GM23248 (cell line): ENCODE measurements at places on chromosomes 5 and 9. TPM values are rescaled to one million over a fixed set of nuclear protein-coding genes. Genes with fewer than 3 reads are reported as not detected.

ARID3C gene
- 0.11 and 0.38 TPM in 2 replicates for total RNA-seq

CDH9 gene
- total RNA-seq = not detected in 2 replicates

KIF4B gene
- not detected in 2 replicates for total RNA-seq

- H3K4me1 ChIP-seq = no peaks in the 10 kb centered on the region
- no peak overlapping the region for H3K27ac ChIP-seq
- peaks cover 50% of the 10 kb centered on the region for H3K27me3 ChIP-seq
These were observed 24.9 kb downstream of the FRMPD1 start for GRCh38 chr9:37675661-37676060.

SLC25A2 gene
- not detected in 2 replicates for total RNA-seq

GRCh38 chr5:53917826-53918225 lies 357.4 kb downstream of the NDUFS4 start:
- H3K27me3 ChIP-seq = no peaks in the 10 kb centered on the region
- no peak for DNase-seq
- H3K27ac ChIP-seq = no peak overlapping the region
- H3K36me3 ChIP-seq = no peaks in the 10 kb centered on the region

PCDHB11 gene
- 0.38 and 1.2 TPM in 2 replicates for total RNA-seq

- peak overlapping the region; percentile 70 for H3K27ac ChIP-seq
- H3K4me3 ChIP-seq = no peak overlapping the region
- H3K36me3 ChIP-seq = no peaks in the 10 kb centered on the region
- H3K4me1 ChIP-seq = peaks cover 64% of the 10 kb centered on the region
These were observed 54.5 kb downstream of the MAN2A1 start for GRCh38 chr5:109744261-109744660.

DNA sequence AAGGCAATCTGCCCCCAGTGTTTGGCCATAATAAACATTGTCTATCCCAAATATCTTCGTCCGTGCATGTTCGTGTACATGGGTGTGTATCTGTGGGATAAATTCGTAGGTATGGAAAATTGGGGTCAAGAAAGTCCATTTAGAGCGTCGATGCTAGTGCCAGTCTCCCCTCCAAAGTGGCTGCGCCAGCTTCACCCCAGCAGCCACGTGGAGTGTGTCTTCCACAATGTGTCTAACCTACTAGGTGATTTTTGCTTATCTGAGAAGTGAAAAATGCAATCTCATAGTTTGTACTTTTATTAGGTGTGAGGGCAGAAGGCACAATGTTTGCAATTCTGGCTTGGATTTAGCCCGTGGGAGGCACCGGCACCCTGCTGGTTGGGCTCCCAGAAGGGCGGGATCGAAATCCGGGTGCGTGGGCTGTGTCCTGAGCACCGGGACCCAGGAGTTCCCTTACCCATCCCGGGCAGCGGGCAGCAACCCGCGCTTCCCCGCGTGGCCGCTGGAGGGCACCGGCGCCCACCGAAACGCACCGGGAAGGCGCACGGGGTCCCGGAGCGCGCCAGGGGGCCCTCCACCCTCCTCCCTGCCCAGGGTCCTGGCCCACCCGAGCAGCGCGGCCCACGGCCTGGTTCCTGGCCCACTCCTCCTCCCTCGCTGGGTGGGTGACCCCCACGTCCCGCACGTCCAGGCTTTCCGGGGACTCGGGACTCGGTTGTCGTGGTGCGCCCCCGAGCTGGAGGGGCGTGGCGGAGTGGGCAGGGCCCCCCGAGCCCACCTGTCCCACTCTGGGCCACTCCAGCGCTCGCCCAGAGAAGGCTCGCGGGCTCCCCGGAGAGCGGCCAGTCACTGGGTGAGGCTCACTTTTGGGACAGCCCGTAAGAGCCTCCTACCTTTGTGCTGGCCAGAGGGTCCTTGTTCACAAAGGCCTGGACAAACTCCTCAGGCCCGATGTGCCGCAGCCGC lies 55.4 kb upstream of the RNF130 start:
- peaks cover 23% of the 10 kb centered on the region for H3K27me3 ChIP-seq
- H3K36me3 ChIP-seq = no peaks in the 10 kb centered on the region
- no peak overlapping the region for H3K27ac ChIP-seq
- no peak overlapping the region for H3K4me3 ChIP-seq
- H3K4me1 ChIP-seq = no peaks in the 10 kb centered on the region

GRCh38 chr5:53782620-53783019 lies 222.2 kb downstream of the NDUFS4 start:
- peaks cover 11% of the 10 kb centered on the region for H3K4me1 ChIP-seq
- DNase-seq = no peak

PCDHGA2 gene
- 6.3 and 7.3 TPM in 2 replicates for total RNA-seq

- H3K4me3 ChIP-seq = peak overlapping the region; percentile 38
- no peaks in the 10 kb centered on the region for H3K27me3 ChIP-seq
- DNase-seq = peak; percentile 87
- H3K4me1 ChIP-seq = peaks cover 17% of the 10 kb centered on the region
- H3K27ac ChIP-seq = peak overlapping the region; percentile 56
These were observed 123.9 kb upstream of the HAPLN1 start for GRCh38 chr5:83844449-83845068.

PDE8B gene
- not detected in 2 replicates for total RNA-seq

- no peaks in the 10 kb centered on the region for H3K27me3 ChIP-seq
- H3K36me3 ChIP-seq = no peaks in the 10 kb centered on the region
- H3K4me3 ChIP-seq = peak within 1 kb of the TSS; percentile 54
- 0 out of 2 replicates have a peak, but pooled peaks cover 8% of the 10 kb centered on the region for H3K4me1 ChIP-seq
- H3K27ac ChIP-seq = no peak within 1 kb of the TSS
- DNase-seq = peak; percentile 51
These were observed at the start of gene CCDC180 for GRCh38 chr9:97307500-97308163. Gene CCDC180, plus strand, starts transcription at chr9:97307659. Its CDS starts 405 bp downstream, at chr9:97308064.

DNA sequence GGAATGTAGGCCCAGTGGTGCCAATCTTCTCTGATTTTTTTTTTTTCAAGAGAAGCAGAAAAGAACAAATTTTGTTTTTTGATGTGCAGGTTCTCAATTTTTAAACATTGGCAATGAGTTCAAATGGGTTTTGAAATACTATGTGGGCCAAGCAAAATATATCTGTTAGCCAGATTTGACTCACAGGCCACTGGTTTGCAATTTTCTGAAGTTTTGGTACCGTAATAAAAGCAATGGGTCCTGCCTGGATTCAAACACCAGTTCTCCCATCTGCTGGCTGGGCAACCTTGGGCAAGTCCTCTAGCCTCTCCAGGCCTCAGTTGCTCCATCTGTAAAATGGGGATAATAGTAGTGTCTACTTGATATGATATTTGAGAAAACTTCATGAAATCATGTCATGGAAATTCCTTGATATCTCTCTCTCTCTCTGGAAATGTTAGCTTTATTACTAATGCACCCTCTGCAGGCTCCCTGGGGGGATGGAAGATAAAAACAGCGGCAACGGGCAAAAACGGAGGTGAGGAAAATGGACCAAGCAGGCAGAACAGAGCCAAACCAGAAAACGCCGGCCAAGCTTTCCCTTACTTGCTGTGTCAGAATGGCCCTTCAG lies 63.4 kb downstream of the SMIM23 start:
- H3K27me3 ChIP-seq = no peaks in the 10 kb centered on the region
- no peak overlapping the region for H3K27ac ChIP-seq
- H3K4me3 ChIP-seq = no peak overlapping the region
- H3K4me1 ChIP-seq = no peaks in the 10 kb centered on the region
- no peak for DNase-seq

GRCh38 chr5:156531199-156531598 lies 204.2 kb downstream of the SGCD start:
- peaks cover 21% of the 10 kb centered on the region for H3K4me1 ChIP-seq
- H3K27ac ChIP-seq = no peak overlapping the region
- no peaks in the 10 kb centered on the region for H3K36me3 ChIP-seq
- H3K4me3 ChIP-seq = no peak overlapping the region

DNA sequence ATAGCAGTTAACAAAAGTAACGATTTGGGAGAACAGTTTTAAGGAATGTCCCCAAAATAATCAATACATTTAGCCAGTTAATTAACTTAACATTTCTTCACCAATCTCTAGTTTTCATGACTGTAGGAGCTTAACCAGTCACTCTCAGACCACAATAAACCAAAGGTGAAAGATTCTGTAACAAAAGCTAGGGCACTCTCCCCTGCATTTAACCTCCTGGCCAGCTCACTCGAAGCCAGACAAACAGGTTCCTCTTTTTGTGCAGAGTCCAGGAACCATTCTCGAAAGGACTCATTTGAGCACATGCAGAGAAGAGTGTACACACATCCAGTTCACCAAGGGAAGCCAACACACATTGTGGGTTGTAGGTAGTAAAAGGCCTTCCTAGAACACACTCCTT lies 6.5 kb downstream of the IL7R start:
- no peak overlapping the region for H3K27ac ChIP-seq
- peaks cover 44% of the 10 kb centered on the region for H3K4me1 ChIP-seq
- H3K36me3 ChIP-seq = peaks cover 17% of the 10 kb centered on the region
- no peaks in the 10 kb centered on the region for H3K27me3 ChIP-seq
- no peak for DNase-seq

DNA sequence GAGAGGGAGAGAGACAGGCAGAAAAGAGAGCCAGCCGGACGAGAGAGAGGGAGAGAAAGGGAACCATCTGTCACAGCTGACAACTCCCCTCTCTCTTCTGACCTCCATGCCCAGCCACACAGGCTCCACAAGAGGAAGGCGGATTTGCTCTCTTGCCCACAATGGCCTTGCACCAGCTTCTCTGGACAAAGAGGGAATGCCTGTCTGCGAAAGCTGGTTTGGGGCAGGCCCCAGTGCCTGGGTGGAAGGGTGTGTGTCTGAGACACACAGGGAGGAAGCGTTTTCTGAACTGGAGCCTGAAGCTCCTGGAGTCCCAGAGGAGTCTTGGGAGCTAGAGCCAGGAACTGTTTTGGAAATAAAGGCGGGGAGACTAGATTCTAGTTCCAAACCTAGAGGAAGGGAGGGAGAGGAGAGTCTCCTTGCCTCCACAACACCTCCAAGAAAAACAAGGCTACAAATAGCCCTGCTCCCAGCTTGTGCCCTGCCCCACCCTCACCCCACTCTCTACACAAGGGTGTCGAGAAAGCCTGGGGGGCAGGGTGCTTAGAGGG lies 12.5 kb downstream of the C1QTNF2 start:
- H3K27me3 ChIP-seq = no peaks in the 10 kb centered on the region
- no peak overlapping the region for H3K4me3 ChIP-seq
- no peaks in the 10 kb centered on the region for H3K4me1 ChIP-seq
- H3K27ac ChIP-seq = no peak overlapping the region
- no peaks in the 10 kb centered on the region for H3K36me3 ChIP-seq
- DNase-seq = peak; percentile 6

- no peak overlapping the region for H3K27ac ChIP-seq
- H3K36me3 ChIP-seq = no peaks in the 10 kb centered on the region
- peak overlapping the region; percentile 21; the same call in 1 of the 2 replicates for H3K4me3 ChIP-seq
- no peaks in the 10 kb centered on the region for H3K4me1 ChIP-seq
- H3K27me3 ChIP-seq = peaks cover 4% of the 10 kb centered on the region; the same call in 1 of the 2 replicates
These were observed 69.9 kb downstream of the DAPK1 start for GRCh38 chr9:87567571-87567970.

DNA sequence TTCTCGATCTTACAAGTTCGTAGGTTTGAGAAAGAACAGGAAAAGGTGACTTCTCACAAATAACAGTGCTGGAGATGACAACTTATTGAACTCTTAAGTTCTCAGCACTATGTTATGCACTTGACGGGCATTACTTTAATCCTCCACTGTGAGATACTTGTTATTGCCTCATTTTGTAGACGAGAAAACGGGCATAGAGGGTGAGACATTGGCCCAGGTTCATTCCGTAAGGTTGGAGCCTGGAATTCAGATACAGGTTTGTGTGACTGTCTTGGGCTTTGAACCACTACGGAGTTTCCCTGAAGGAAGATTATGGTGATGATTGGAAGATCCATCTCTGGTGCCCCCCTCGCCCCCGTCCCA lies 657 bp downstream of the MAT2B start:
- H3K4me3 ChIP-seq = peak overlapping the region; percentile 97
- DNase-seq = peak; percentile 60
- H3K27me3 ChIP-seq = no peaks in the 10 kb centered on the region

NUTM2F gene
- not detected in 2 replicates for total RNA-seq

GRCh38 chr9:95750725-95751519 lies 124.6 kb upstream of the ERCC6L2 start:
- no peak overlapping the region for H3K27ac ChIP-seq
- DNase-seq = no peak
- no peaks in the 10 kb centered on the region for H3K4me1 ChIP-seq
- no peaks in the 10 kb centered on the region; the same call in 1 of the 2 replicates for H3K27me3 ChIP-seq

DNA sequence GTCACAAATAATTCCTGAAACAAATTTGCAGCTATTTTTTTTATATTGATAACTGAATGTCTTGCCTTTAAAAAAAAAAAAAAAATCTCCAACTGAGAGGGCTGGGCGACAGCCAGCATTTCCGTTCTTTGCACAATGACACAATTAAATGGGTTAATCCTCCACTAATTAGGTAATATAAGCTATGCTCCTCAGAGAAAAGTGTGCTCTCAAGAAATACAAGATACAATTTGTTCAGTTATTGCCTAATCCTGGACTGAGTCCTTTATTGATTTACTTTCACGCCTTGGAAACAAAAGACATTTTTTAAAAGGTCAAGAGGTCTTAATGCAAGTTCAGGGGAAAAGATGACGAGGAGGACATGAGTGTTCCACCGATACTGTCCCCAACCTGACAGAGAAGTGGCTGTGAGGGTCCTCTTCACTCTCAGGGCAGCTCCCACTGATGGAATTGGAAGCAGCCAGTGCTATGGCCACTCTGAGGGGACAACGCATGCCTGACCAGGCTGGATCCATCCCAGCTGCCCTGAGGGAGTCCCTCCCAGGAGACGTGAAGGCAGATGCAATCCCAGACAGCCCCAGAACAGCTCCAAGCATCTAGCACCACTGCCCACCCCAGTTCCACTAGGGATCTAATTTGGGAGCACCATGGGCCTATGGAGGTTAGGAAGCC lies 220.7 kb downstream of the GNA14 start:
- no peaks in the 10 kb centered on the region for H3K36me3 ChIP-seq
- H3K27ac ChIP-seq = no peak overlapping the region
- H3K27me3 ChIP-seq = no peaks in the 10 kb centered on the region

DNA sequence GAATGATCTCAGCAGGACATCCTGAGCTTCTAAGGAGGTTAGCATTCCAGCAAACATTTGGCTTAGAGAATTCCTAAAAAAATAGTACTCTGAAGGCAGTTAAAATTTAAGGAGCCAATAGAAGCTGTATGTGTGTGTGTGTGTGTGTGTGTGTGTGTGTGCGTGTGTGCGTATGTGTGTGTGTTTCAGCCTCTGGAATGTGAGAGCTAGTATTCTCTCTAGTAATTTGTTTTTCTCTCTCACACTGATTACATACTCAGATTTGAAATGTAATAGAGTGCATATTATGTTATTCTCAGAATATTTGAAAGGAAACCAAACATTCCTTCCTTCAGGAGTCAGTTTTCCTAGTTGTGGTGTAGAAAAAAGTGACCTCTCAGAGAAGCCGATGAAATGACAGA lies 279.6 kb downstream of the TMEM38B start:
- H3K27ac ChIP-seq = no peak overlapping the region
- no peak overlapping the region for H3K4me3 ChIP-seq
- H3K27me3 ChIP-seq = no peaks in the 10 kb centered on the region
- no peaks in the 10 kb centered on the region for H3K36me3 ChIP-seq

DOK3 gene
- 0.25 and 0.97 TPM in 2 replicates for total RNA-seq

DNA sequence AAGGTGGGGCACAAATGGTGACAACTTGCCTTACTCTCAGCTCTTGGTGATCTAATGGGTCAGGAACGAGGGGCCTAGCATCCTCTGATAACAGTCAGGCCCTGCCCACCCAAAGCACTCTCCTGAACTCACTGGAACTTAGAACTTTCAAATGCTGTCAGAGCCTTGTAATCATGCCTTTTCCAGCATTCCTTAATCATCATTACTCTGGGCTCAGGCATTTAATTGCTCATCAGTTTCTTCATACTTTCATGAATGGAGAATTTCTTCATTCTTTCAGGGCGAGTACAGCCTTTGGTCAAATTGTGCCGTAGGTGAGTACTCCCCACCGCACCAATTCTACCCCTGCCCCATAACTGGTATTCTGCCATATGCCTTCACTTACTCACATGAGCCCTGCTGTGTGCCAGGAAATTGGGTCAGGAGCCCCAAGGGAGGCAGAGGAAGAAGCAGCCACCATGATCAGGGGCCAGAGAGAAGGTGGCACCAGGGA lies 30.2 kb upstream of the DUSP1 start:
- H3K4me3 ChIP-seq = 0 out of 2 replicates have a peak overlapping the region, but pooled peaks have one; percentile 8
- H3K27me3 ChIP-seq = no peaks in the 10 kb centered on the region
- peaks cover 59% of the 10 kb centered on the region for H3K4me1 ChIP-seq
- H3K36me3 ChIP-seq = no peaks in the 10 kb centered on the region
